Activated T-helper 2 cell treated with anti-CD3 and anti-CD28 coated beads, Interferon-gamma antibody, Interleukin-2, Interleukin-4, amounts not matched to agents 10 μg/mL and 5 μg/mL and 100 μg/mL, durations not matched to agents 14 hours and 24 hours and 36 hours (primary cell): ENCODE measurements at places on chromosomes 5 and 9. TPM values are rescaled to one million over a fixed set of nuclear protein-coding genes. Genes with fewer than 3 reads are reported as not detected.

GRCh38 chr5:80031109-80031508, 4.0 kb upstream of the THBS4 start:
- H3K27me3 ChIP-seq: peaks cover 17% of the 10 kb centered on the region
- DNase-seq: no peak
- no peaks in the 10 kb centered on the region for H3K36me3 ChIP-seq
- H3K4me3 ChIP-seq: no peak overlapping the region
- peaks cover 43% of the 10 kb centered on the region for H3K4me1 ChIP-seq
- H3K27ac ChIP-seq: no peak overlapping the region

- H3K27me3 ChIP-seq: no peaks in the 10 kb centered on the region
- H3K4me1 ChIP-seq: no peaks in the 10 kb centered on the region
- H3K4me3 ChIP-seq: no peak overlapping the region
- no peaks in the 10 kb centered on the region for H3K36me3 ChIP-seq
- H3K27ac ChIP-seq: no peak overlapping the region
Measured at GRCh38 chr5:172377856-172378255, 76.5 kb downstream of the SH3PXD2B start.

GRCh38 chr5:163362840-163363371, 74.5 kb upstream of the CCNG1 start:
- peaks cover 2% of the 10 kb centered on the region for H3K27me3 ChIP-seq
- no peak overlapping the region for H3K27ac ChIP-seq
- H3K4me3 ChIP-seq: no peak overlapping the region

- no peaks in the 10 kb centered on the region for H3K36me3 ChIP-seq
- no peaks in the 10 kb centered on the region for H3K4me1 ChIP-seq
- H3K4me3 ChIP-seq: no peak overlapping the region
- H3K27me3 ChIP-seq: peaks cover 2% of the 10 kb centered on the region
- DNase-seq: peak; percentile 13
Measured at GRCh38 chr9:98536542-98537173, 172.1 kb downstream of the GABBR2 start.

GRCh38 chr9:99075246-99075912, 29.5 kb upstream of the TGFBR1 start:
- H3K4me1 ChIP-seq: peaks cover 49% of the 10 kb centered on the region
- peaks cover 3% of the 10 kb centered on the region for H3K36me3 ChIP-seq
- H3K27ac ChIP-seq: no peak overlapping the region
- H3K4me3 ChIP-seq: no peak overlapping the region
- DNase-seq: no peak

Gene TMOD1
- 0.96 and 0.97 TPM in 2 replicates for total RNA-seq

Gene SHLD3
- 4.2 and 5.0 TPM in 2 replicates for total RNA-seq

GRCh38 chr9:136564379-136564988, 18.6 kb upstream of the NOTCH1 start:
- no peaks in the 10 kb centered on the region for H3K27me3 ChIP-seq
- H3K36me3 ChIP-seq: no peaks in the 10 kb centered on the region
- no peak overlapping the region for H3K27ac ChIP-seq

GRCh38 chr5:83396662-83397061, 74.9 kb upstream of the VCAN start:
- no peaks in the 10 kb centered on the region for H3K36me3 ChIP-seq
- H3K27ac ChIP-seq: no peak overlapping the region
- no peak for DNase-seq
- no peak overlapping the region for H3K4me3 ChIP-seq

DNA sequence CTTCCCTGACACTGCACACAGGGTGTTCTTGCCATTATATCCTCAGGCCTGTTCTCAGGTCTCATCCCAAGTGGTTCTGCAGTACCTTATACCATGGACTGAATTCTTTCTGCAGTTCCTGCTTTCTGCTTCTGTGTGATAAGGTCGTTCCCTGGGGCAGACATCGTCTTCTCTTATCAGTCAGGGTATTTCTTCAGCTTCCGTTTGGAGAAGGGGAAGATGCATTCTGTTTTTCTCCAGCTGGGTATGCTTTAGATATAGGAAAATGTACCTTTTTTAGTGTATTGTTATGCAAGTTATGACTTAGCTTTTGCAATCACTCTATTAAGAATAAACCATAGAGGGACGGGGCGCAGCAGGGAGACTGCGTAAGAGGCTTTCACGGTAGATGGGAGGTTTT, 31.1 kb downstream of the RALGPS1 start:
- peaks cover 33% of the 10 kb centered on the region for H3K27me3 ChIP-seq
- no peak for DNase-seq
- no peaks in the 10 kb centered on the region for H3K36me3 ChIP-seq
- H3K4me3 ChIP-seq: no peak overlapping the region

DNA sequence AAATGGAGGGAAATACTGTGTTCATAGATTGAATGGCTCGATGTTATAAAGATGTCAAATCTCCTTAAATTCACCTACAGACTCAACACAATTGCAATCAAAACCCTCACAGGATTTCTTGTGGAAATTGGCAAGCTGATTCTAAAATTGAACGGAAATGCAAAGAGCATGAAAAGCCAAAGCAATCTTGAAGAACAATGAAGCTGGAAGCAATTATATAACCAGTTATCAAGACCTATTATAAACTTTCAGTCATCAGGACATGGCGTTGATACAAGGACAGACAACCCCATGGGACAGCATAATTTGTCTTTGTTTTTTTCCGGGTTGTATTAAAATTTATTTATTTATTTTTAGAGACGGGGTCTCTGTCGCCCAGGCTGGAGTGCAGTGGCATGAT, 53.5 kb upstream of the OTULINL start:
- H3K27me3 ChIP-seq: no peaks in the 10 kb centered on the region
- H3K36me3 ChIP-seq: no peaks in the 10 kb centered on the region
- H3K27ac ChIP-seq: no peak overlapping the region

GRCh38 chr5:29051509-29051908, 2013.1 kb upstream of the CDH9 start:
- no peaks in the 10 kb centered on the region for H3K36me3 ChIP-seq
- H3K4me1 ChIP-seq: no peaks in the 10 kb centered on the region
- H3K27ac ChIP-seq: no peak overlapping the region
- no peaks in the 10 kb centered on the region for H3K27me3 ChIP-seq
- no peak for DNase-seq
- H3K4me3 ChIP-seq: no peak overlapping the region

DNA sequence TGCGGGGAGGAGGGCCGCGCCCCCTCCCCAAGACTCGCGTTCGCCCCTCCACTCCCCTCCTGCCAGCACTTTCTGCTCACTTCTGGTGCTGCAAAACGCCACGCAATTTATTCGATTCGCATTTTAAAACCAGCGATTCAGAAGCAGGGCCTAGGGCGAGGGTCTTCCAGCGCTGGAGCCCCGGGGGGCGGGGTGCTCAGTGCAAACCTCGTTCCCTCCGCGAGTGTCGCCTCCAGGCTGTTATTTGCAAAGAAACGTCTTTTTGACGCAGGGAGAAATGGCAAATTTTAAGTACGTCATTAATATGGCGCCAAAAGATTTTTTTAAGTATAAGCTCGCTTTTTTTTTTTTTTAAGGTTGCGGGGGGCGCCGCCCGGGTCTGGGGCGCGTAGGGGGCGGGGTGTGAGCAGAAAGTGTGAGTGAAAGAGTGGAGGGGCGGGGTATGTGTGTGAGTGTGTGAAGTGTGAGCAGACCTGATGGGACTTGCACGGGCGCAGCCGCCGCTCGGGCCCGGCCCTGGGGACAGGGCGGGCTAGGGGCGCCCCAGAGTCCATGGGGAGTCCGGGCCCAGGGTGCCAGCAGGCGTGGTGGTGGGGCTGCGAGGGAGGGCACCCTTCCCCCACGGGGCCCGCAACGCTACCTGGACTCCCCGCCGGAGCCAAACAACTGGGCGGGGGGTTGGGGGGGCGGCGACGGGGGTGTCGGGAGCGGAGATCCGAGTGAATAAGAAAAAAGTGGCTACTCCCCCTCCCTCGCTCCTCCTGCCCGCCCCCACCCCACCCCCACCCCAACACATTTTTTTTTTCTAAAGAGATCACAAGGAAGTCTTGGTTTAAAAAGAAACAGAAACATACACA, at the start of gene JADE2:
JADE2 (plus strand) TSS at position 845 of the 857 bp plus-strand sequence. CDS start 10,188 bp downstream, outside the sequence.
- DNase-seq: peak; percentile 74
- peaks cover 16% of the 10 kb centered on the region for H3K4me1 ChIP-seq
- peak within 1 kb of the TSS; percentile 97 for H3K27ac ChIP-seq
- peaks cover 7% of the 10 kb centered on the region for H3K36me3 ChIP-seq
- peaks cover 13% of the 10 kb centered on the region for H3K27me3 ChIP-seq
- peak within 1 kb of the TSS; percentile 97 for H3K4me3 ChIP-seq

Gene IGFBPL1
- total RNA-seq: 0.16 TPM in 1 of 2 replicates, not detected in the other

- H3K36me3 ChIP-seq: no peaks in the 10 kb centered on the region
- H3K4me3 ChIP-seq: no peak overlapping the region
- no peak for DNase-seq
- H3K27me3 ChIP-seq: no peaks in the 10 kb centered on the region
- no peak overlapping the region for H3K27ac ChIP-seq
- no peaks in the 10 kb centered on the region for H3K4me1 ChIP-seq
Measured at GRCh38 chr5:29930316-29930715, 1263.2 kb upstream of the CDH6 start.

DNA sequence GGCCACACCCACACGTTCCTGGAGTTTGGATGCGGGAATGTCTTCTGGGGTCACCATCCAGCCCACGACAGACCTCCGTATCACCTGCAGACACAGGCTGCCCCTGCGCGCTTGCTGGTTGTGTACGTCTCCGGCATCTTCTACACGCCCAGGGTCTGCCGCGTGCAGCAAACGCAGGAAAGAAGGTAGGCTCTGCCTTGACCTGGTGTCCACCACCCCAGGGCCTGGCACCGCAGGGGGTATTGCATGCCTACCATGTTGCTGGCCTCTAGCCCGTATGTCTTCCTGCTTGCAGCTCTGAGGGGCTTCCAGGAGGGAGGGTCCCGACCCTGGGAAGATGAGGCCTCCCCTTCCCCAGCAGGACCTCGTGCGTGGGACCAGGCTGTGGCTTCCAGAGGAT, 298.8 kb upstream of the IRX4 start:
- no peaks in the 10 kb centered on the region for H3K36me3 ChIP-seq
- H3K4me1 ChIP-seq: no peaks in the 10 kb centered on the region
- H3K27ac ChIP-seq: no peak overlapping the region

Gene NAIF1
- 10.2 and 10.5 TPM in 2 replicates for total RNA-seq

- H3K36me3 ChIP-seq: no peaks in the 10 kb centered on the region
- no peak for DNase-seq
- no peak overlapping the region for H3K4me3 ChIP-seq
- H3K4me1 ChIP-seq: no peaks in the 10 kb centered on the region
- no peak overlapping the region for H3K27ac ChIP-seq
- no peaks in the 10 kb centered on the region for H3K27me3 ChIP-seq
Measured at GRCh38 chr9:97357056-97357455, 49.6 kb downstream of the CCDC180 start.

- no peaks in the 10 kb centered on the region for H3K27me3 ChIP-seq
- H3K4me3 ChIP-seq: no peak overlapping the region
- peaks cover 10% of the 10 kb centered on the region for H3K4me1 ChIP-seq
- DNase-seq: peak; percentile 50
Measured at GRCh38 chr9:120755810-120756434, 37.3 kb downstream of the FBXW2 start.

DNA sequence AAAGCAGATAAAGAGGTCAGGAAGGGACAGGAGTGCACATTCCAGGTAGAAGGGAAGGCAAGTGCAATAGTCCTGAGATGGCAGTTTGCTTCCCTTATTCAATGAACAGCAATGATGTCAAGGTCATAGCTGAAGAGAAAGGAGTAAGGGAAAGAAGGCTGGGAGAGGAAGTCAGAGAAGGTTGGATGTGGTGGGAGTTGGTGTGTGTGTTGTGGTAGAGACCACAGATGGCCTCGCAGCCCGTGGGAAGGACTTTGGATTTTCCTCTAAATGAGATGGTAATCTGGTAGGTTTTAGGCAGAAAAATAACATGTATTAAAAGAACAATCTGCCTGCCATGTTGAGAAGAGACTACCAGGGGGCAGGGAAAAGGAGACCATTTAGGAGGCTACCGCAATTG, 25.1 kb upstream of the LPAR1 start:
- H3K27me3 ChIP-seq: peaks cover 3% of the 10 kb centered on the region

DNA sequence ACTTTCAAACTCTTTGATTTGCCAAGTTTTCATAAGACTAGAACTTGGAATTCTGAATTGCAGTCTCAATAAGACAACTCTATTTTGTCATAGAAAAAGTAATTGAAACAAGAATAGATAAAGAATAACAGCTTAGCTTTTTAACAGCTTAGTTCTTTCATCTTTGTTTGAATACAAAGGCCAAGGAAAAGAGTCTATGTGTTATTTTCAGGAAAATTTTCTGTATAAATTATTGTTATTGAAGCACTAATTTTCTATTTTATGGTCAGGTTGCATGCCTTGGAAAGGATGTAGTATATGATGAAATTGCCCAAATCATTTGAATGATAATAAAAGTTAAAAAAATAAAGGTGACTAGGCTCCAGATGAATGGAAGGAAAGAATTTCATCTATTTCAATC, 25.2 kb upstream of the SPRY4 start:
- H3K27ac ChIP-seq: no peak overlapping the region
- H3K4me3 ChIP-seq: no peak overlapping the region
- peaks cover 2% of the 10 kb centered on the region for H3K27me3 ChIP-seq
- peaks cover 4% of the 10 kb centered on the region for H3K4me1 ChIP-seq
